ENCODE measurements at places on chromosomes 3 and 15. TPM values are rescaled to one million over a fixed set of nuclear protein-coding genes. Genes with fewer than 3 reads are reported as not detected.

GATM gene
- total RNA-seq, result not detected

SEMA5B gene
- not detected for total RNA-seq

NRROS gene
- total RNA-seq, result 0.12 TPM

NOX5 gene
- 0.49 TPM for total RNA-seq

SLC9A9 gene
- total RNA-seq, result 23.7 TPM
